Epithelial cell of alveolus of lung (primary cell): ENCODE measurements at places on chromosomes 2 and 18. TPM values are rescaled to one million over a fixed set of nuclear protein-coding genes. Genes with fewer than 3 reads are reported as not detected.

The UGT1A3 gene
- not detected in 2 replicates for total RNA-seq

The CNPPD1 gene
- 16.9 and 26.8 TPM in 2 replicates for total RNA-seq

The MYO3B gene
- 0.13 TPM in 1 of 2 replicates, not detected in the other for total RNA-seq

The POTEC gene
- not detected in 2 replicates for total RNA-seq

The TMEM163 gene
- total RNA-seq = 0.13 TPM in 1 of 2 replicates, not detected in the other

The ERICH2 gene
- total RNA-seq = 4.5 TPM in 1 of 2 replicates, not detected in the other

The RESP18 gene
- not detected in 2 replicates for total RNA-seq

The KIF1A gene
- total RNA-seq = 2.7 TPM in 1 of 2 replicates, not detected in the other

The ADGRF3 gene
- total RNA-seq = not detected in 2 replicates

The FBXO36 gene
- total RNA-seq = 4.3 and 9.1 TPM in 2 replicates

The CCL20 gene
- 0.88 and 14.0 TPM in 2 replicates for total RNA-seq

The PAX8 gene
- 1.0 and 1.9 TPM in 2 replicates for total RNA-seq

The IL1A gene
- total RNA-seq = 0.24 and 14.7 TPM in 2 replicates

The UGT1A8 gene
- total RNA-seq = not detected in 2 replicates

The OLA1 gene
- 83.7 and 101 TPM in 2 replicates for total RNA-seq

The GALNT5 gene
- 5.3 and 7.6 TPM in 2 replicates for total RNA-seq

The NXPH2 gene
- total RNA-seq = 0.13 TPM in 1 of 2 replicates, not detected in the other

The PROKR1 gene
- total RNA-seq = 0.08 and 0.13 TPM in 2 replicates

The SCN7A gene
- 3.5 and 5.2 TPM in 2 replicates for total RNA-seq

The SCYGR4 gene
- total RNA-seq = not detected in 2 replicates

The ERBB4 gene
- under 0.01 TPM in 1 of 2 replicates, not detected in the other for total RNA-seq

The HOXD12 gene
- not detected in 2 replicates for total RNA-seq

The C1QL2 gene
- not detected in 2 replicates for total RNA-seq

The PSMA8 gene
- not detected in 2 replicates for total RNA-seq
